ENCODE measurements at places on chromosomes 5 and 9.

GRCh38 chr5:97245386-97245785 is 62.3 kb upstream of the RIOK2 start:
- no peak for DNase-seq

GRCh38 chr9:111743275-111743674 is 51.5 kb downstream of the SHOC1 start:
- DNase-seq: no peak

DNA sequence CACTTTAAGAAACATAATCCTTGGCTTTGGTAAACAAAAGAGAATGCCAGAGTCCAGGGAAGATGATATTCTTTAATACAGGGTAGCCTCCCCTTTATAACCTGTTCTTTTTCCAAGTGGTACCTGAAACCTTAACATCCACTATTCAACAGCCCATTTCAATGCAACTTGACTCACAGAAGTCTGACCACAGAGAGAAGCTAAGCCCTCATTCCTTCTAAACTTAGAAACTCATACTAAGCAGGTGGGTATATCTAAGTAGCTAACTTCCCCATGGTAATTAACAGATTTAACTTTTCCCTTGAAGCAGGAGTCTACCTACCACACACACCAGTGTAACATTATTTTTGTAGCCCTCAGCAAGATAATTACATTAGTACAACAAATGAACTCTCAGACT is 91.9 kb downstream of the CEMIP2 start:
- no peak for DNase-seq

DNA sequence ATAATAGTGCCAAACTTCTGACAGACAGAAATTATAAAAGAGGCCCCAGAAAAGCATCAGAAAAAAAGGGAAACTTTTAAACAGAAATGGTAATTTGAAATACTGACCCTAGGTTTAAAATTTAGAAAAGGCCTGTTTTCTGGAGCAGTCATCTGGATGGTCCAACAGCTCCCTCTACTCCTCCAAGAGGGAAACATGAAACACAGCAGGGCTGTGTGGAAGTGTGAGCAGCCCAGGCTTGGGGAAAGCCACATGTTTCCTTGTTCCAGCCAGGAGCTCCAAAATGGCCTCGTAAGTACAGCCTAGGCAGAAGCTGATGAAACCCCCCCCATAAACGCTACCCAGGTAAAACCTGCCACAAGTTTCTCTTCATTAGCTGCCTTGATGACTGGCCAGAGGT is 499.3 kb upstream of the ADAMTS16 start:
- DNase-seq: peak; percentile 67

GRCh38 chr5:156149213-156149612 is 177.8 kb upstream of the SGCD start:
- DNase-seq: no peak

GRCh38 chr5:54611290-54611951 is 93.9 kb downstream of the SNX18 start:
- DNase-seq: peak; percentile 62

DNA sequence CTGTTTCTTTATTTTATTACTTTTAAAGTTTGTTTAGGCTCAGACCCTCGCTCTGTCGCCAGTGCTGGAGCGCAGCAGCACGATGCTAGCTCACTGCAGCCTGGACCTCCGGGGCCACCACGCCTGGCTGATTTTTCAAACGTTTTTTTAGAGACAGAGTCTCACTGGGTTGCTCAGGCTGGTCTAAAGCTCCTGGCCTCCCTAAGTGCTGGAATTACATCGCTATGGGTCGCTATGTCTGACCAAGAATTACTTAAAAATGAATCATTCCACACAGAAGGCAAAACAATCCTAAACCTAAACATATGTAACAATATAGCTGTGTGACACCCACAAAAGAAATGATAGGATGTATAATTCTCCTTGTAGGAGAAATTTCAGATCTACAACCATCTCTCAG is 86.9 kb upstream of the SIMC1 start:
- DNase-seq: no peak

DNA sequence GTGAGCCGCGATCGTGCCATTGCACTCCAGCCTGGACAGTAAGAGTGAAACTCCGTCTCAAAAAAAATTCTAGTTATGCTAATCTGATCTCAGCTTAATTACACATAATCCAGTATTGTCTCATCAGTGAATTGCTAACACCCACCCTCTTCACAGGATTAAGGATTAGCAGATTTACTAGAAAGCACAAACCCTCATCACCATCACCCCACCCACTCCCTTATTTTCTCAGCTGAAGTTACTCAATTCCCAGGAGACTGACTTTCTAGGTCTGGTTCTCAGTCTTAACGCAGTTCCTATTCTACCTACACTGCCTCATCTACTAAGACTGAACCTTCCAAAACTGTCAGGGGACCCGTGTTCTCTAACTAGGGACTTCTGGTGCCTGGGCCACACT is 9.0 kb downstream of the TOR1B start:
- DNase-seq: no peak

GRCh38 chr9:130425741-130426466 is 18.9 kb upstream of the ASS1 start:
- no peak for DNase-seq

- DNase-seq: no peak
Observed at GRCh38 chr5:25618821-25619220, 974.0 kb upstream of the CDH10 start.

DNA sequence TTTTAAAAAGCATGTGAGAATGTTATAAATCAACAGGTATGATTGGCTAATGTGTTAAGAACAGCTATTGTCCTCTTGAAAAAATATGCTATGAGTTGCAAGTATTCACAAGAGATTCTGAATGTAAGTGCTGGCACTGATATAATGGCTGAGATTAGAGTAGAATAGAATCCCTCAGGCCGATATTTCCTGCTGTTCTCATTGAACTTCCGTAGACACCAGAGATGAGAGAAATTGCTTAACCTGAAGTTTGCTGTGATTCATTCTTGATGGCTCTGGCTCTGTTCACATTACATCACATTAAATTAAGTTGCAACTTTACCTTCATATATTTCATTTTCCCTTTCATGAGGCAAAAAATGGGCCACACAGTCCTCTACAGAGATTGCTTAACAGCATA is 114.5 kb downstream of the BAAT start:
- DNase-seq: no peak

DNA sequence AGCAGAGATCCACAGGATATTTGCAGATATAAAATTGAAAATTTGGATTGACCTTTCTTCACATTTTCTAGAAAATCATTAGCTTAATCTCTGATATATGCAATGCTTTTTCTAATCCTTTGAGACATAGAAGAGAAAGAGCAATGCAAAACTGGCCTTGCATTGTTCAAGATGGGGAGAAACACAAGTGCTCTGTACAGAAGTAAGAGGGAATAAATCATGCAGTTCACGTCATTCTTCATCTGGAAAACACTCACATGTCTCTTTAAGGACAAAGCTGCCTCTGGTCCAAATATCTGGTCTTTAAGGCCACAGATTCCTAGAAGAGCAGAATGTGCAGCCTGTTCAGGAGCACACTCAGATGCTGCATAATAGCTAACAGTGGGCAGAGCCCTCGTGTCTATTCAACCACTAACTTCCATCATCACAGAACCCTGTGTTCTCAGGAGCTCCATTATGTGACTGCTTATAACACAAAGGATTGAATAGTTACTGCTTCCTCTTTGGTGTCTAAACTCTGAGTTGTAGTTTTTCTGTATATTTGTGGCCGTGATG is 277.5 kb downstream of the PLK2 start:
- DNase-seq: no peak

DNA sequence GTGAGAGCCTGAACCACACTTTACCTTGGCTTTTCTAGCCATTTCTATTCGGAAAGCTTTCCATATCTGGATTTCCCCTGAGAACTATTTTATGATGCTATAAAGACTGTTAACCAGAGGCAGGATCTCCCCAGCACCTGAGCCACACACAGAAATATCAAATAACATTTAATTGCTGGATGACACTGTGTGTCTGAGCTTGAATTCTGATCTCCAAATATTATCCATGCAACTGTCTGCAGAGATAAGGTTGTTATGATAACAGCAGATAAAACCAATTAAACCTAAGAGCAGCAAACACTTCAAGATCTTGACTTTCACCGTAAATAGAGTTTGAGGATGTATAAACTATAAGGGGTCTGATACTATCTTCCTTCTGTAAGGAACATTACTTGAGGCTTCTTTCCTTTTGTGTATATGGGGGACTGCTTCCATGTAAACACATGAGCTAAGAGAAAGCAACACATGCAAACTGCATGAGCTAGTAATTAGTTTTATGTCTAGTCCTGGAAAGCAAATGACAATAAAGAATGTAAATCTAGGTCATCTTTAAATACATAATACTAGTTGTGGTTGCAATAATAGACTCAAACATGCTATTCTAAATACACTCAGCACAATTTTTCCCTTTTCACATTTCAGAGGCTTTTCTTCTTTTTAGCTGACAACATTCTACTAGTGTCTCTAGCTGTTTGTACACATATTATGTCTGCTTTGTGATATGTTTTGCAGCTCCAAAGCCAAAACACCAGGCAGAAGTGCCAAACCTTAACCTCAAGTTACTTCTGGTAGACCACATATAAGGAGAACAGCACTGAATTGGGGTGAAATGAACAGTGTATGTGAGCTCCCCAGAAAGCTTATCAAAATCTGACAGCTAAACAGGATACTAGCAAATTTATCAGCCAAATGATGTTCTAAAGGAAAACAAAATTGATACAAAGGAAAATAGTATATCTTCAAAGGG is 136.5 kb downstream of the EFNA5 start:
- no peak for DNase-seq

DNA sequence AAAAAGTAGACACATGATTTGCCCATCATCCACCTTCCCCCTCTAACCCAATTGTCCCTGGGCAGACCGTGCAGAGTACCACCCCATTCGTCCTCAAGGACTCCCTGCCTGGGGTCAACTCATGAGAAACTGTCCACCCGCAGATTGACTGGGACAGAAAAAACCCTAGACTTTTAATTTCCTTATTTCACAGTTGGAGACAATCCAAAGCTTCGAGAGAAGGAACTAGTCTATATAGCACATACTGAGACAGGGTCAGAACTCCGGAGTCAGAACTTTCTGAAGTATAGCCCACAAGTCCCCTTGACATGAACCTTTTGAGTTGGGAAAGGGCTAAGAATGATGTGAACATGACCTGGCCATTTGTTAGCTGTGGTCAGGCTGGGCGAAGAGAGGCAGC is 7.5 kb upstream of the GPX3 start:
- no peak for DNase-seq

DNA sequence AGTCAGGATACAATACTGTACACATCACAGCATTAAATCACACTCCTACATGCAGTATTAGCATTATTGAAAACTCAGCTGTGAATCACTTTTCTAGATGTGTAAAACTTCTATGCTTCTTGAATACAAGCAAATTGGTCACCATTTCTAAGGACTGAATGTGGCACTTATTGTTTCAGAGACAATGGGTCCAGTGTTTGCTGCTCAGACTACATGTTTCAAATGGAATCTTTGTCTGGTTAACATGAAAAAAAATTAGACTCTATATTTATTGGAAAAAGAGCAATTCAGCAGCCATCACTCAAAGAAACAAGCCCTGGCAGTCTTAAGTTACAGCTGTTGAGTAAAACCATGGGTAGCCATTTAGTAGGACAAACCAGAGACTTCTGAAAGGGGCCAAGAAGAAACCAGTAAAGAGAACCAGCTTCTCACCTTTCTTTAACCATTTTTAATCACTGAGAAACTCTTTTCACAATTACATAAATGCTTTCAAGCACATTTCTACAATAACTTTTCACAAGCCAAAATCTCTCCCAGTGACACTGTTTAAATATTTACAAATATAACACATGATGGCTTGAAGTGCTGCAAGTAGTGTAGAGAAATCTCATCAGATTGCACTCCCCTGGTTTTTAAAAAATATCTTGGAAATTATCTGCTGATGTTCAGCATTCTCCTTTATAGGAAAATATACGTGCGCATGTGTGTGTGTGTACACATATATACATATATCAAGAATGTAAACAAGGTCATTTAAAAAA is 35.2 kb downstream of the OR2K2 start:
- no peak for DNase-seq

DNA sequence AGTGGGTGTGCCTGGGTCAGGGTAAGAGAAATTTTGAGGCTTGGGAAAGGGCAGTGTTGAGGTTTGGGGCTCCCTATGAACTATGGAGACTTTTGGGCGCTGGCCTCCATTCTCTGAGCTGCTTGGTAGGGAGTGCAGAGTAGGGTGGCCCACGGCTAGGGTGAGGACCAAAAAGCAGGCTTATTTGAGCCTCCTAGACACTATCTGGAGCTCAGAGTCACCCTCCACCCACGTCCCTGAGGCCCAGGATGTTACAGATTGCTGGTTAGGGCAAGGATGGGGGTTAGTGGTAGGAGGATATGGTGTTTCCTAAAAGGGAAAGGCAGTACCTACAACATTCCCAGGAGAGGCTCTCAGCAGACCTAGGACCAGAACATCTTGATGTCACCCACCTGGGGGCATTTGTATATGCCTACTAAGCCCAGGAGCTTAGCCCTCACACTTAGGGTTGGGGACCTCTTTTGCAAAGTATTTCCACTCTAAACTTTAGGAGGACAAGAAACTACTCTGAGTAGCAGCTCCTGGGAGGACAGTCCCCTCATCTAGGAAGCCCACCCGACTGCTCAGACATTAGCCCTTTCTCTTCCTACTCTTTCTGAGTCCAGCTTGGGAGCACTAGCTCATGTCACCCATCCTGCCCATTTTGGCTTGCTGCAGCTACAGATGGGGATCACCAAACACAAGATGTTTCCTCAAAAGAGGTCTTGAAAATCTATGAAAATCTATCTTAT is 2.3 kb downstream of the SHROOM1 start:
- DNase-seq: no peak

DNA sequence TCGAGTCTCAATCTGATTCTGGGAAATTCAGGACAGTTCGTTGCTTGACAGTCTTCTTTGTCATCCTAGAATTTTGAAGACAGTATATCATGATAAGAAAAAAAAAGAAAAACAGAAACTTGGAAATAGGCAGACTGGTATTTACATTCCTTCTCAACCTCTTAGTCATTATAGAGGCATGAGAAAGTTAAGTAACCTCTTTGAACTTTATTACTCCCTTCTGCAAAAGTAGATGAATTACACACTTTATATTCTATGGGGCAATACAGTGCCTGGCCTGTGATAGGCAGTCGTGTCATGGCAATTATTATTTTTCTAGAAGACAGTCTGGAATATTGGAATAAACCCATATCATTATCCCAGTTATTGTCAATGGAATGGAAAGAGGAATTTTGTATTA is 828.9 kb downstream of the TLR4 start:
- no peak for DNase-seq

GRCh38 chr9:114954956-114955582 is 24.7 kb upstream of the TNFSF8 start:
- DNase-seq: no peak
